Germinal center (tissue), 1 donor: ENCODE measurements at places on chromosomes 11 and 22.
A peak's percentile ranks its signal among the peaks of the same experiment; 100 is the strongest.

DNA sequence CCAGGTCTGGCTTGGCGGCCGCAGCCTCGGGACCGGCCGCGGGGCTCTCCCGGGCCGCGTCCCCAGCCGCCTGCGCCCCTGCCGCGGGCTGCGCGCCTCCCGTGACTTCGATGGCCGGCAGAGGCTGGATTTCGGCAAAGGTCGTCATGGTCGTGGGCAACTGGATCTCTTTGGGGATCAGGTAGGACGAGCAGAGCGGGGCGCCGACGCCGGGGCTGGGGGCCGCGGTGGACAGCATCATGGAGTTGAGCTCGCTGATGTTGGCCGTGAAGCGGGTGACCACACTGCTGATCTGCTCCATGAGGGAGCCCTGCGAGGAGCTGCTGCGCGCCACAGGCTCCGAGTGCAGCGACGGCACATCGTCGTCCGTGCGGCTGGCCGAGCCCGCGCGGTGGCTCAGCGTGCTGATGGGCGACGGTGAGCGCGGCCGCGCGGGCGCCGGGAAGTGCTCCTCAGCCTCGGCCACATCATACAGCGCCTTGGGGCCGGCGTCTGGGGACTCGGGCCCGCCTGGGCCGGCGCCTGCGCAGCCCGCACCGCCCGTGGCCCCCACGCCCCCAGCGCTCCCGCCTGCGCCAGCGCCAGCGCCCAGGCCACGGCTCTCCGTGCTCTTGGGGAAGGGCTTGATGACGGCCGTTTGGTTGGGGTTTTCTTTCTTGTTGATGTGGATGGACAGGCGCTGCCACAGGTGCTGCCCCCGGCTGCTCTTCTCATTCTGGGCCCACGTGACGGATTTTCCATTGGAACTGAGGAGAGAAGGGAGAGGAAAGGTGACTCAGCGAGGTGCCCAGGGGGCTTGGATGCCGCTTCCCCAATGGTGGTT is 171.4 kb upstream of the CTSC start:
- no peak for DNase-seq

GRCh38 chr11:118892514-118892913 is 8.8 kb downstream of the CXCR5 start:
- DNase-seq = peak; percentile 83

- DNase-seq = peak; percentile 28
These were observed 935 bp downstream of the ZNF143 start for GRCh38 chr11:9461760-9462134.

- DNase-seq = no peak
These were observed 15.3 kb upstream of the ZC3H12C start for GRCh38 chr11:110077831-110078325.

- DNase-seq = no peak
These were observed 1.3 kb upstream of the ARAP1 start for GRCh38 chr11:72753341-72754148.

DNA sequence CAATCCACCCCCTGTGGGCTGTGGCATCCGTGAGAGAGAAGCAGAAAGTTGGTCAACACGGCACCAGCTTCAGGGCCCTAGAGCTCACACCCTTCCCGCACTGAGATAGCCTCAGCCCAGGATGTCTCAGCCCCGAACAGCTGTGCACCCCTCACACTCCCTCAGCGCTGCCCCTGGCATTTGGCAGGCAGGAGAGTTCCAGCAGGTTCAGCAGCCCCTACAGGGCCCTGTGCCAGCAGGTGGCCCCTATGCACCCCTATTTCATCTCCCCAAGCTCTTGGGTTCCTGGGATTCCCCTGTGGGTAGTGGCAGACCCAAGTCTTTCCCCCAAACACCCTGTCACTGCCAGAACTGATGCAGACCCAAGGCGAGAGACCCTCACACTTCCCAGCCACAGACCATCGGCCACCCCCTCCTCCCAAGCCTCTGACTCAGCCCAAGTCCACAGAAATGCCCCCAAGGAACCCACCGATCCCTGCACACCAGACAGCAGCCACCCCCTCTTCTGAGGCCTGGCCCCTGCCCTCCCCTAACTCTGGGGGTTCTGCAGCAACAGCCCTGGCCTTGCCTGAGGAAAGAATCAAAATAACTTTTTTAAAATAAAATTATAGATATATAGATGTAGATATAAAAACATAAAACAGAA is 183.6 kb downstream of the IGLL1 start:
- DNase-seq = no peak

DNA sequence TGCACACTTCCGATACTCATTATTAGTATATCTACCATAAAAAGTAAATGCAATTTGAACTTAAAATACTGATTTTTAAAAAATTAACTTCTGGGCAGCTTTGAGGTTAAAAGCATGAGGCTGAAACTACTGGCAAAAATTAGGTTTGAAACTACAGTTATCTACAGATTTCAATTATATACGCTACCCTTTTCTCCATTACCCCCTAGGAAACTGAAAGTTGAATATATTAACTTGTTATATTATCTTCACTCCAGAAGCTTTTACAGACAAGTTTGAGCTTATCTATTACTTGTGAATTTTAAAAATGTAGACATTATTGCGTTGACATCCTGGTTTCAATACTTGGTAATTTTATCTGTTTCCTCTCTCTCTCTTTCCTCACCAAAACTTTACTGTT is 96.7 kb upstream of the DDI1 start:
- DNase-seq = no peak

DNA sequence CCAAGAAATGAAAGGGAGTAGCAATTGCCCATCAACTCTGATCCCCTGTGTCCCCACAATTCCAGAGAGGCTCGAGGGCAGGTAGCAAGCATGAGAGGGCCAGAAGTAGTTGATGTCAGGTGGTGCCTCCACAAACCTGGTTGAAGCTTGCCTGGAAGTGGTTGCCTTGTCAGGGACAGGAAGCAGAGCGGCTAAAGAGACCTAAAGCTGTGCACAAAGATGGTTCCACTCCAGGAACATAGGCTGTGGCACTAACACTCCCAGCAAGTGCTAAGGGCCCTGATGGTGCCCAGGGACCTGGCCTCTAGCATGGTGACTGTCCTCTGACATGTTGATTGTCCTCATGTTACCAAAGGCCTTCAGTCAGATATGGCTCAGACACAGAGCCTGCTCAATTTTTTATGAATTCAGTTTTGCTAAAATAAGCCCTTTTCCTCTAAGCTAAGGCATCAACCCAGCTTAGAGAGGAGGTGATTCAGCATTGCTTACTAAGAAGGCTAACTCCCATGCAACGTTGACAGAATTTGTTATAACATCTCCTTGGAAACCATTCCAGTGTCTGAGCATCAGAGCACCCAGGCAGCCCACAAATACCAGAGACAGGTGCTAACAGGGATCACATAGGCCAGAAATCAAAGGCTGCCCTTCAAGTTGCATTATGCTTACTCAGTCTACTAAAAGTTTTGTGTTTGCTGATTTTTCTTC is 196.3 kb upstream of the ARHGAP20 start:
- DNase-seq = no peak

- DNase-seq = peak; percentile 45
These were observed at the start of gene GLB1L3 for GRCh38 chr11:134275534-134276395. Gene GLB1L3, plus strand, starts transcription at chr11:134276379. Its CDS starts 362 bp downstream, at chr11:134276741.

GRCh38 chr11:2259897-2260451 is 10.4 kb downstream of the ASCL2 start:
- DNase-seq = no peak

DNA sequence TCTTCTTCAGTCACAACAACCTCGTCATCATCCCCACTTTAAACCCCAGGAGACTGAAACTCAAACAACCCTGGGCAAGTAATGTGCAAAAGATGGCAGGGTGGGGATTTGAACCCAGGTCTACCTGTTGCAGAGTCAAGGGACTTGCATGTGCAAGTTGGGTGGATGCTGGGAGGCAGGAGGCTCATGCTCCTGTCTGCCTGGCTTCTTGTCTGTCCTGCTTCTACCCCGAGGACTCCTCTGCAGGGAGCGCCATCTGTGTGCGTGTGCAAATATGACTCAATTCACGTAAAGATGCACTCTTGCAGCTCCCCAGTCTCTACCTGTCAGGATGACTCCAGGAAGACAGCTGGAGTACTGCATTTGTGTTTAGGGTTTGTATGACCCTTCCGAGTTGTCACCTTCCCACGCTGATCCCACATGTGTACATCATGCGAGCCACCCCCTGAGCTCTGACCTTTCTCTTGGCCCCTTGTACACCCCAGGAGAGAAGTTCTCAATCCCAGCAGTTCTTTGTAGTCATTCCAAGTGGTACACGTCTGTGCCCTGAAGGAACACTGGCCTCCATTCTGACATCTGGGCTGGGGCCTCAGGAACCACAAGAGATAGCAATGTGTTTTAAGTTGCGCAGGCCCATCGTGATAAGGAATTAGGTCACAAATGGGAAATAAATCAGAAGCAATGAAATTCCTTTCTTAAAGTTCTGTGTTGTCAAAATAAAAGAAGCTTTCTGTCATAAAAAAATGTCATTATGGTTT is 95.7 kb downstream of the CWC15 start:
- no peak for DNase-seq

DNA sequence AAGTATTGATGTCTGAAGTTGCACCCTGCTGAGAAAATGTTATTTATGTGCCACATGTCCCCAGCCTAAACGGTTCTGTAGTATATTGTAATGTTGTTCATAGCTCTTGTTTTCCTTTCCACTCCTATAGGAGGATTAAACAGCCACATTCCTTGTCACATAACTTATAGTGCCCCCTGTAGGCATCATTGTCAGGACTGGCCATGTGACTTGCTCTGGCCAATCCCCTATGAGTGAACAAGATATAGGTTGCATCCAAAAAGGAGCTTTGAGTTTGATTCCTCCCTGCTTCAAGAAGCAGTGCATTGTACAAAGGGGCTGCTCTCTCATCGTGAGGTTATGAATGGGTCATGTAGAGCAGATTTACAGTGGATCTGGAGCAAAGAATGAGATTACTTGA is 717.6 kb upstream of the ANO5 start:
- no peak for DNase-seq

- DNase-seq = peak; percentile 14
These were observed 2.4 kb downstream of the LARGE1 start for GRCh38 chr22:33917744-33918406.

GRCh38 chr11:1275021-1275420 is 34.4 kb downstream of the TOLLIP start:
- DNase-seq = no peak

DNA sequence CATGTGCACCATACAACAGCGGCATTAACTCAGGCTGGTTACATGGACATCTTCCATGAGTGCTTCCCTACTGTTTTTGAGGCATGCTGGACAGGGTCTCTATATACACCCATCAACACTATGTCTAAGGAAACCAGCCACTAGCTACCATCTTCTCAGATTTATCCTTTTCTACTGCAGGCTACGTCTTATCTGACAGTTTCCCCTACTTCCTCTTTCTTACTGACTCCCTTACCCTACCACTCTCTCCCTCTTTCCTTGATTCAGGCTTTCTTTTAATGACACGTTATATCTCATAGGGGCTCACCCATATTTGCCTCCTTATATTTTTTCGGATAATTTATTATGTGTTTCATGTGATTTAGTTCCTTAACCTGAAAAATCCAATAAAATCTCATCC is 41.8 kb downstream of the DDI1 start:
- no peak for DNase-seq

DNA sequence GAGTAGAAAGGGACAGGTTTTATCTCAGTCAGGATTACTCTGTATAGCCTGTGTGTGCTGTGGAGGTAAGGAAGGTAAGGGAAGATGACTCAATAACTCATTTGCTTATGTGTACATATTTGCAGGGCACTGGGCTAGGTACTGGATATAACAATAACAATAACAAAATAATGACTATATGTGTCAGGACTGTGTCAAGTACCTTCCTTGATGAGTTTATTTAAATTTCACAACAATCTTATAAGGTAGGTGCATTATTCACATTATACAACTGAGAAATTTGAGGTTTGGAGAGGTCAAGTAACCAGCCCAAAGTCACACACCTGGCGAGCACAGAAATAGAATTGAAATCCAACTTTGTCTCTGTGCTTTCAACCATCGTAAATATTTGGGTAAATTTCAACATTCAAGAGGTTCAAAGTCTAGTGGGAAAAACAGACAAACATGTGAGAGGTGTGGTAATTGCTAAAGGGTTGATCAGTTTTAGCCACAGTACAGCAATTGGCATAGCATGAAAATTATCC is 131.8 kb downstream of the APIP start:
- DNase-seq = no peak

DNA sequence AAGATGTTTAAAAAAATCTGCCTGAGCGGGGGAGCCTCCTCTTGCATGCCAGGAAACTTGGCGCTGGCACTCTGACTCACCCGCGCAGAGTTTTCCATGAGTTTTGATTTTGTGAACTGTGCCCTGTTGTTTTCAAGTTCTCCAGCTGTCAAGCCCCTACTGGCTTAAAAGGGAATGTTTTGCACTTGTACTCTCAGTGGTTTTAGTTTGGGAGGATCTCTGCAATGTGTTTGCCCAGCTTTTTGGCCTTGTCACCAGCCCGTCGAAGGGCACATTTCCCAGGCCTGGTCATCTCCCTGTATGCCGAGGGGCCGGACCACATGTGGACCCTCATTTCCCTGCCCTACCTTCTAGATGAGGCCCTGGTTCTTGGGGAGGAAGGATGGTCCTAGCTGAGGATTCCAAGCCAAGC is 12.2 kb downstream of the MRGPRF start:
- no peak for DNase-seq
